ENCODE measurements at places on chromosomes 12 and 14.

- DNase-seq = no peak
These were observed 266.0 kb downstream of the ALG10 start for GRCh38 chr12:34287986-34288962.

DNA sequence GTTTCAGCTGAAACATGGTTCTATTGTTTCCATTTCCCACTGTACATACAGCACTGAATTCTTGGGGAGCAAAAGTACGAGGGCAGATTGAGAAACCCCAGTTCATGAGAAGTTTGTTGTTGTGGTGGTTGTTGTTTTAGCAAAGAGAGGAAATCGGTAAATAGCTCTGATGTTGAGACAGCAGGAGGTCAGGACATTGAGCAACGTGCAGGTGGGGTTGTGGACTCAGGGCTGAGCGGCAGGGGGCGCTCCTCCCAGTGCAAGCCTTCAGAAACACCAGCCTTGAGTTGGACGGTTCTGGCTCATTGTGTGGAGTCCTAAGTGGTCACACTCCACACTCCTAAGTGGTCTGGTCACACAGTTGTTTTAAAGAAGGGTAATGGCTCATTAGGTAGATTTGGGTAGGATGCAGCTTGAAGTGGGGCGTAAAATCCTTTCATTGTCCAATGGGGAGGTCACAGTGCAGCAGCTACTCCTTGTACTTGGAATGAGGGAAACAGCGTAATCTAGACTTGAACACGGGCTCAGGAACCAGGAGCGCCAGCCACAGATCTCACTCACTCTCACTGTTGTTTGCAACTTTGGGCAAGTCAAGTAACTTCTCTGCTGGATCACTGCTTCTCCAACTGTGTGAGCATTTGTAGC lies 14.5 kb upstream of the PWP1 start:
- no peak for DNase-seq

DNA sequence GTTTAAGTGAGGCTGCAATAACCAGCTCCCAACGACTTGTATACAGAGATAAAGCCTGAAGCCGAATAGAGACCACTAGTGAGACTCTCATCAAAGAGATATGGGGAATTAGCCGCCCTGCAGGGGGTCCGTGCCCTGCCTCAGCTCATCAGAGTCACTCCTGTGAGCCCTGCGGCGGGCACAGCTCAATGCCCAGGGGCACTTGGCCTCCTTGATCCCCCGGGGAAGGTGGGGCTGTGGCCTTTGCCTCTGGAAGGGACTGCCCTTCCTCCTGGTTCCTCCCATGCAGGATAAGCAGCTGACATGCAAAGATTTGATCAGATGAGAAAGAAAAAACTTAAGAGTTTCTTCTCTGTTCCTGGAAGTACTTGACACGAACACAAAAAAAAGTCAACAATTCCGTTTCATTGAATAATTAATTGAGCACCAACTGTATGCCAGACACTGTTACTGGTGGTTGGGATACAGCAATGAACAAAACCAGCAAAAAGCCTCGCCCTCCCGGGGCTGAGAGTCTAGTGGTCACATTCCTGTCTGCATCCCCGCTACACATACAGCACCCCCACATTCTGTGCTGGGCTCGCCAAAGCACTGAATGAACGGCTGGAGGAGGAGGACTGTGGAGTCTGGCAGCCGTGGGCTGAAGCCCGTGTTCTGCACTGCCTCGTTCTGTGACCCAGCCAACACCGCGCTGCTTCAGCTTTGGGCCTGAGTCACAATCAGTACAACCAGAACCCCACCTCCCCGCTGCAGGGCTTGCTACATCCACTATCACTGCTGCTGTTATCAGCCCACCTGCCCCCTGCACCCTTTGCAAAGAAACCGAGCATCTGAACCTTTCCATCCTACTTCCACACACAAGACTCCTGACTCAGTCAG lies 10.3 kb downstream of the TTC7B start:
- DNase-seq = no peak

- no peak for DNase-seq
These were observed 10.6 kb upstream of the CDKL1 start for GRCh38 chr14:50407111-50407812.

DNA sequence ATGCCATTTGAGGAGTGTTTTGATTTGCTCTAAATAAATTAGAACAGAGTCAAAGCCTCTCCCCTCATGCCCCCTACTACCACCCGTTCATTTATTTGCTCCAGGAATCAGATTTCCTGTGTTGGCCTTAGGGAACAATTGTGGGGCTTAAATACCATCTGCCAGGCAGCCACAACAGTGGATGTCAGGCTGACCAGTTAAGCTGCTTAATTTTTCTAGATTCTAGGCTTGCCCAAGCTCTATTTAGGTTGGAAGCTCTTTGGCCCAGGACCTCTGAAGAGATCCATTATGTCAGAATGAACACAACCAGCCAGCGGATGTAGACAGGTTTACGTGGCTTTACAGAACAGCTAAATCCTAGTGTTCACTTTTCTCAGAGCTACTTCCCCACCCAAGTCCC lies 1.0 kb upstream of the TIMELESS start:
- no peak for DNase-seq

- DNase-seq = no peak
These were observed 1.4 kb downstream of the MMAB start for GRCh38 chr12:109571773-109572505.

DNA sequence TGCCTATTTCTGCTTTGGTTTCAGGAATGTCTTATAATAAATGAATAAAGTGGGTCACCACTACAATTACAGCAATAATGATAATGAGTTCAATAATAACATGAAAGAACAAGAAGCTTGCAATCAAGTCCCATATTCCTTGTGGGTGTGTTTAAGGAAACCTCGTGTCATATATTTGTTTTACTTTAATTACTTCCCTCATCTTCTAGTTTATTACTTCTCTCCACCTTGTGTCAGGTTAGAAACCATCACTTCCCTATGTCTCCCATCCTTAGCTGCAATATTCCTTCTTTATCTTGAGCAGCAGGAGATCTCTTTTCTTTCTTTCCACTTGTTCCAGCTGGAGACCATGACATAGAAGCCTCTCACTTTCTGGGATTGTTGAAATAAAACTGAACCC lies 384.0 kb upstream of the TMEM132C start:
- no peak for DNase-seq

DNA sequence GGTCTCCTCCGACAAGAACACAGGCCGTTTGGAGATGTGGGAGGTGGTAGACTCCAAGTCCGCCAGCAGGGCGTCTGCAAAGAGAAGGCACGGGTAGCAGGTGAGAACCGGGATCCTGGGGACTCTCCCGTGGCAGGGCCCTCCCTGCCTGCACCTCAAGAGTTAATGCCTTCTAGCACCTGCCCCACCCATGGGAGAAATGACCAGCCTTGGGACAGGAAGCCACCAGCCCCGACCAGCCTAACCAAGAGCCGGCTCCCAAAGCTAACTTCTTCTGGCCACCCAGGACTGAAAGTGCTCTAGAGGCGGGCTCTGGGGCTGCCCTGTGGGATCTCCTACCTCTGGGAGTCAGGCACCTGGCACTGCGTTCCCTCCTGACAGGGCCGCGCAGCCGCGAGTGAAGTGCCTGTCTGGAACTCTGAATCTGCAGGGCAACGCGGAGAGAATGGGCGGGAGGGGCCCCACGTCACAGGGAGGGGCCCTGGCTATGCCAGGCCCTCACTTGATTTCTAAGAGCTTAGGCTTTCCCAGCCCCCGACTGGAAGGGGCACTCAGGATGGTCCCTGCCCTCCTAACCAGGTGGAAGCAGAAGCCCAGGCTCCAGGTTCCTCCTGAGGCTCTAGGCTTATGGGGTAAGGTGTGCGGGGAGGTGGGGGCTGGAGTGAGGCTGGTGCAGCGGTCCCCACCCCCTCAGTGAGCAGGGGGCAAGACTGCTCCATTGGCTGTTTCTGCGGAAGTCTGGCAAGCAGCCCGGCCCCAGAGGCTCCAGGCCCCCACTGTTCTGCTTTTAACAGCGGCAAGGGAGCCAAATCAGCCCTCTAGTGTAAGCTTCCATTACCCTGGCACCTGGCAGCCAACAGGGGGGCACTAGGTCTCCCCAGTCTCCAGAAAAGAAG lies 23.6 kb upstream of the RPLP0 start:
- peak; percentile 61 for DNase-seq

DNA sequence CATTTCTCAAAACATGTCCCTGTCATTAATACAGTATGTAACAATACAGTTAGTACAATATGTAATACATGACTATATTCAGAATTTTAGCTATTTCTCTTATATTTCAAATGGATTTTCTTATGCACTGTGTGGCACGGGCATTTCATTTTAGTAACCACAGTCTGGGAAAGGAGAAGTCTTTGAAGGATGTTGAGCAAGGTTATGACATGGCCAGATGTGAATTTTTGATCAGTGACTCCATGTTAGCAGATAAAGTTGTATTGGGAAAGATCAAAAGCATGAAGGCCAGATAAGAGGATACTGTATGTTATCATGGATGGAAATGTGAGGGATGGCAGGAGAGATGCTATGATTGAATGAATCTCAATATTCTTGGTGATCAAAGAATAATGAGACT lies 285.2 kb downstream of the NAV3 start:
- no peak for DNase-seq

GRCh38 chr12:25573346-25573745 lies 20.3 kb upstream of the LMNTD1 start:
- DNase-seq = no peak

DNA sequence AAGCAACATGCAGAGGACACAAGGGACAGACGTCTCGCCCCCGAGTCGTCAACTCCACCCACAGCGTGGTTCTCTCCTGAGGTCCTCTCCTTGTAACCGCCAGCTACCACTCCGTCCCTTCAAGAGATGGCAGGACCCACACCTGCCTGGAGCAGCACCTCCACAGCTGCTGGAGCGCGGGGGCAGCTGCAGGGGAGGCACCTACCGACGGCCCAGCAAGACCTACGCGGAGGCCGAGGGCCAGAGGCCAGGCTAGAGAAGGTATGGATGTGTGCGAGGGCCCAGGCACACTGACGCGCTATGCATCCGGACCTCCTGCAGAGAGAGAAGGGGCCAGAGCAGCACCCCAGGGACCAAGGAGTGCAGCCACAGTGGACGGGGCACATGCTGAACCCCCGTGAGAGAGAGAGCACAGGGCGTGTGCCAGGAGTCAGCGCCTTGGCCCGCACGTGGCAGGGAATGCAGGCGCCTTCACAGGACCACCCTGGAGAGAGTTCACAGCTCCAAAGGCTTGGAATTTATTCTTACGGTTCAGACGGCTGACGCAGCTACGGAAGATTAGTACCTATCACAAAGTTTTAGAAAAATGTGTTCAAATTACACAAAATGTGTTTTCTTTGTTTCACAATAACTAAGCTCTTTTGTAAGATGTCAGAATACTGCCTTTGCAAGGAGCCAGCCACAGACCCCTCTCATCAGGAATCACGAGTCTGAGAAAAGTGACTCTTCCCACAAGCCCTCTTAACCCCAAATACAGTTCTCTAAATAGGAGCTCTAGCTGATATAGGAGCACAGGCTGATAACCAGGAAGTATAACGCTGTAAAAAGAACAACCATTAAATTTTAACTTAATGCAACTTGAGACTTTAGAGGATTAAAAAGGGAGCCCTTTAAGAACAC lies 36.8 kb downstream of the CDC42BPB start:
- DNase-seq = no peak

DNA sequence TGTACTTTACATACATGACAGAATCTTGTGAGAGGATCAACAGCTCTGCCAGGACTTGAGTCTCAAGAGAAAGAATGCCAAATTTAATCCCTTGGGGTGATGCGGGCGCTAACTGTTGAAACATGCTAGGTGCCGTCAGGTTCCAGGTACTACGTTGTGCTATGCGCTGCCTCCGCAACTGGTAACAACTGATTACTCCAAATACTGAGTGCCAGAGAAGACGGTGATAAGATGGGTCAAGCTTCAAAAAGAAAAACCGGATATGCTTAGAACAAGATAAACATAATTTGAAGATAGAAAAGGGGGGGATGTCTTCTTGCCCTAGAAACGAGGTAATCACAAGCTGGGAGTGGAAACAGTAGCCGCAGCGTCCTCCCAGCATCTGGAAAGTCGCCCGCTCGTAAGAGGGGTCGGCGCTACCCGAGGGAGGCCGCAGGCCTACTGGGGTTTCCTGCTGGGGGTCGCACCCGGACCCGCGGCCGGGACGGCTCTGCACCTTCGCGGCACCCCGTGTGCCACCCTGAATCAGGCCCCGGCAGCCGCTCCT lies 678 bp downstream of the ZBTB25 start:
- no peak for DNase-seq

DNA sequence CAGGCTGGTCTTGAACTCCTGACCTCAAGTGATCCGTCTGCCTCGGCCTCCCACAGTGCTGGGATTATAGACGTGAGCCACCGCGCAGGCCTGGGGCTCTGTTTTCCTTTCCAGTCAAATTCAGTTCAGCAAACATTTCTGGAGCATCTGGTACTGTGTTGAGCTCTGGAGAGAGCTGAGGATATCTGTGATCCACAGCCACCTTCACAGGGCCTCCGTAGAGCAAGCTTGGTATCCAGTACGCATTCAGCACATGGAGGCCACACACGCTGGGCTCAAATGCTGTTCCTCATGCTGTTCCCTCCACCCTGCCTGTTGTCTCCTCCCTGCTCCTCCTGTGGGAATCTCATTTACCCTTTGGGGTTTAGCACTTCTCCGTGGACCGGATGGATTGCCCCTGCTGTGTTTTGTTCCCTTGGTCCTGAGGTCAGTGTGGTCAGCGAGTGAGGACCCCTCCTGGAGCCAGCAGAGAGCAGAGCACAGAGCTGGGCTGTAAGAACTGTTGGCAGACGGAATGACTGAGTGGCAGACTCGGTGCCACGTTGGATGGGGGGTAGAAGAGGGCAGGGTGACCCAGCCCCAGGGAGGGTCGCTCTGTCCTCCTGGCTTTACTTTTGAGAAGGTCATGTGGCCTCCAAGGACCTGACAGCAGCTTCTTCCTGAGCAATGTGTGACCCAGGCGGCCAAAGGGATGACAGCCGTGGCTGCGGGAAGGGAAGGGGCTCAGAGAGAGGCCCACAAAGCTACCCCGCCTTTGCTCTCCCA lies 891 bp downstream of the RPS6KL1 start:
- no peak for DNase-seq

- DNase-seq = no peak
These were observed 207.1 kb downstream of the ANO4 start for GRCh38 chr12:101001669-101002068.
